ENCODE measurements at places on chromosomes 5 and 9. TPM values are rescaled to one million over a fixed set of nuclear protein-coding genes. Genes with fewer than 3 reads are reported as not detected.

GRCh38 chr5:33488558-33489355 lies 48.0 kb downstream of the TARS1 start:
- DNase-seq, result no peak

The HMGXB3 gene
- total RNA-seq, result 28.4 TPM

DNA sequence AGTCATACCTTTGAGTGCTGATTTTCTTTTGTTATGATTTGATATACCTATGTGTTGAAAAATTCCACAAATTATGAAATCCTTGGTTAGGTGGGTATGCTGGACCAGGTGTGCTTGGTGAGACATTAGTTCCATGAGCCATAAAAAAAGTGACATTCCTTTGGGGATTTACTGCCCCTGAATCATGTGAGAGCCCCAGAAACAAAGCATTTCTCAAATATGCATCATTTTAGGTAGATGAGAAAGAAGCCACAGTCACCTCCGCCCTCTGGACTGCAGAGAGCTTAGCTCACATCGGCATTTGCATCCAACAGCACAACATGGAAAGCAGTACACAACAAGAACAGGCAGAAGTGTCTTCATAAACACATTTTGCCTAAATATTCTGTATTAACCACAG lies 55.3 kb downstream of the DAP start:
- DNase-seq, result no peak

DNA sequence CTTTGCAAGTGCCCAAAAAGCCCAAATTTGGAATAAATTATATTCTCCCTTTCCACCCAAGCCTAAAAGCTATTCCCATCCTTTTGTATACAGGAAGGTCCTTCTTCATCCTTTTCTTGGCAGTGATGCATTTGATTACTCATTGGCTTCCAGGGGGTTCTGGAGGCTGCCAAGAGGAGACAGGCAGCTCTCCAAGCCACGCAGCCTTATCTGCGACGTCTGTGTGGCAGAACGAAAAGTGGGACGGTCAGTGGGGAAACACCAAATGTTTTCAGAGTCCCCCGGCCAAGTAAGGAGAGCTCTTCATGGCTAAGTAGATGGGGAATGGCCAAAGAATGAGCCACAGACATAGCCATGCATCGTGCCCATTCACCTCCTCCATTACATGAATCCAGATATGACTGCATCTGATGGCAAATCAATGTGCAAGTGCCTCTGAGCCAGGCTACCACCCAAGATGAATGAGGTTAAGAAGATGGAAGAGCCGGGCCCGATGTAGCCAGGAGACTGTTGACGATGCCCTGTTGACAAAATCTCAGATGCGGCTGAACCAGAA lies 12.1 kb downstream of the ADAM19 start:
- no peak for DNase-seq

- no peak for DNase-seq
These were observed 275.5 kb upstream of the TAS2R1 start for GRCh38 chr5:9905661-9906060.

GRCh38 chr5:124410539-124411488 lies 335.6 kb downstream of the ZNF608 start:
- DNase-seq, result no peak

GRCh38 chr9:98018347-98018746 lies 35.2 kb downstream of the ANP32B start:
- no peak for DNase-seq

The IFNA2 gene
- total RNA-seq, result not detected
